ENCODE measurements at places on chromosomes 6 and 20.

GRCh38 chr6:2826131-2826530 is 15.5 kb downstream of the SERPINB1 start:
- H3K4me1 ChIP-seq, result no peaks in the 10 kb centered on the region
- no peak overlapping the region for H3K4me3 ChIP-seq
- no peaks in the 10 kb centered on the region for H3K36me3 ChIP-seq
- H3K27me3 ChIP-seq, result no peaks in the 10 kb centered on the region
- DNase-seq, result no peak

- peak; percentile 61 for DNase-seq
- peaks cover 44% of the 10 kb centered on the region for H3K4me1 ChIP-seq
- H3K36me3 ChIP-seq, result no peaks in the 10 kb centered on the region
- H3K4me3 ChIP-seq, result peak overlapping the region; percentile 71
These were observed 353 bp downstream of the TRAM2 start for GRCh38 chr6:52576392-52577021.

- H3K36me3 ChIP-seq, result no peaks in the 10 kb centered on the region
- peaks cover 24% of the 10 kb centered on the region for H3K27me3 ChIP-seq
- no peak overlapping the region for H3K4me3 ChIP-seq
These were observed 6.6 kb upstream of the SPO11 start for GRCh38 chr20:57323034-57323433.

- H3K4me1 ChIP-seq, result peaks cover 39% of the 10 kb centered on the region
- no peak for DNase-seq
- H3K27me3 ChIP-seq, result no peaks in the 10 kb centered on the region
- peak overlapping the region; percentile 91 for H3K27ac ChIP-seq
These were observed 435 bp downstream of the ZSWIM3 start for GRCh38 chr20:45857882-45858216.

GRCh38 chr20:14495066-14495465 is 157.7 kb upstream of the FLRT3 start:
- H3K36me3 ChIP-seq, result no peaks in the 10 kb centered on the region
- DNase-seq, result no peak

DNA sequence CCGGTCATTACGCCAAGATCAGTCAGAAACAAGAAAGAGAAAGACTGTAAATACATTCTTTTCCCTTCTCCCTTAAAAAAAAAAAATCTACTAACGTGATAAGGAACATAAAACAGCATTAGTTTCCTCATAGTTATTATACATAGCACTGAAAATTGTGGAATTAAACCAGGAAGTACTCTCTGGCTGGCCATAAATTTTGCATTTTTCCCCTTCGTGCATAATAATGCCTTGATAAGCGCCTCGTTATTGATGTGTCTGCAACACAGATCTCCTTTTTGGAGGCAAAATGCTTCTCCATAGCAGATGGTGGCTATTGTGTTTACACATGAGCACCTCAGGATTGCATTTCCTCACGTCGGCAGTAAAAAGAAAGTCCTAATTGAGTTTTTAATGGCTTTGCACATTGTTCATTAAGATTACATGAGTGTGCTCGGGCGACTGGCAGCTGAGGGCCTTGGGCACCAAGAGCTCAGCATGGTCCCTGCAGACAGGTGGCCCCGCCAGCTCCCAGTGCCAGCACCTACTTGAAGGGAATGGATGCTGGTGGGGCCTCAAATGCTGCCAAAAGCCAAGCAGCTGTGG is 394.5 kb downstream of the PTPRT start:
- no peaks in the 10 kb centered on the region for H3K36me3 ChIP-seq
- H3K27ac ChIP-seq, result no peak overlapping the region
- H3K4me1 ChIP-seq, result no peaks in the 10 kb centered on the region
- no peak overlapping the region for H3K4me3 ChIP-seq
- no peaks in the 10 kb centered on the region for H3K27me3 ChIP-seq
- DNase-seq, result no peak

DNA sequence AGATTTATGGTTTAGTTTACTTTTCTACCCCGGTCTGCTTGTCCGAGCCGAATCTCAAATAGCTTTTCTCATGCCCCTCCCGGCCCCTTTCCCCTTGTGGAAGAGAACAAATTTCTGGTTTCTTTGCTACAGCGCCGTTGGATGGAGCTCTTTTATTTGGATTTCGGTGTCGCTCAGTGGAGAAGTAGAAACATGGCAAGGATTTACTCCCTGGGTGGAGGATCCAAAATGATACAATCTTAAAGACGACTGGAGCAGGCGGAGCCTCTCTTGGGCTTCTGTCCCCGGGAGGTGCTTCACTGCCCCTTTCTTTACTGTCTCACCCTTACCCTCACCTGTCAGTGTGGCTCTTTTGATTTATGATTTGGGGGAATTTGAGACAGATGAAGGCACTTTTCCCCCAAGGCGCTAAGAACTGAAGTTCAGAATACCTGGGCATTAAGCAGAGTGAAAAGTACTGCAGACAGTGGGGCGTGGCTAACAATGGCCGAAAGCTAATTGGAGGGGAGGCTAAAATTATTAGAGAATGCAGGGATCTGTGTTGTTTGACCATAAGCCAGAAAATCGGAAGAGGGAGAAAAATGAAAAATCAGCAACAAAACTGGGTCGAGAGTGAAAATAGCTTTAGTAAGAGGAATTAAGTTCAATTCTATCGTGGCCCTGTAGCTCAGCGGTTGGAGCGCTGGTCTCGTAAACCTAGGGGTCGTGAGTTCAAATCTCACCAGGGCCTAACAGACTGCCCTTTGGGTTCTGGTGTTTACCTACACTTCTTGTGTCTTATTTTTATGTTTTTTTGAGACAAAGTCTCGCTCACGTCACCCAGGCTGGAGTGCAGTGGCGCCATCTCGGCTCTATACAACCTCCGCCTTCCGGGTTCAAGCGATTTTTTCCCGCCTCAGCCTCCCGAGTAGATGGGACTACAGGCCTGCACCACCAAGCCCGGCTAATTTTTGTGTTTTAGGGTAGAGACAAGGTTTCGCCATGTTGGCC is 145.1 kb upstream of the ZNF184 start:
- peaks cover 4% of the 10 kb centered on the region for H3K4me1 ChIP-seq
- H3K4me3 ChIP-seq, result no peak overlapping the region
- no peak overlapping the region for H3K27ac ChIP-seq
- no peaks in the 10 kb centered on the region for H3K36me3 ChIP-seq
- no peak for DNase-seq
- H3K27me3 ChIP-seq, result peaks cover 39% of the 10 kb centered on the region

DNA sequence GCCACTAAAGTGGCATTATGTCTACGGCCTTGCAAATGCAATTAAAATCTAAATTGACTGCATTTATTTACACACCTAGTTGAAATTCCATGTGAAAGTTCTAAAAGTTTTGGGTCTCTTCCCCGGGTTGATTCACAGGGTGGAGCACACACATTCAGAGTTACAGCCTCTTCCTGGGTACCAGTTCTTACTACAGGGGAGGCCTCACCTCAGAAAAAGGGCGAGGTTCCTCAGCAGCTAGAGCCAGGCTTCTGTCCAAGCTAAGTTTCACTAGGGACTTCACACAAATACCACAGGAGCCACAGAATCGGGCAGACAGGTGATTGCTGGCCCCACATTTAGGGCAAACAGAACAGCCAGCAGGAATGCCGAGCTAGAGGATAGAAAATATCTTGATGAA is 52.7 kb downstream of the DZANK1 start:
- no peak for DNase-seq
- no peaks in the 10 kb centered on the region for H3K36me3 ChIP-seq
- no peaks in the 10 kb centered on the region for H3K4me1 ChIP-seq
- no peak overlapping the region for H3K4me3 ChIP-seq
